ENCODE measurements at places on chromosomes 6 and 20.

DNA sequence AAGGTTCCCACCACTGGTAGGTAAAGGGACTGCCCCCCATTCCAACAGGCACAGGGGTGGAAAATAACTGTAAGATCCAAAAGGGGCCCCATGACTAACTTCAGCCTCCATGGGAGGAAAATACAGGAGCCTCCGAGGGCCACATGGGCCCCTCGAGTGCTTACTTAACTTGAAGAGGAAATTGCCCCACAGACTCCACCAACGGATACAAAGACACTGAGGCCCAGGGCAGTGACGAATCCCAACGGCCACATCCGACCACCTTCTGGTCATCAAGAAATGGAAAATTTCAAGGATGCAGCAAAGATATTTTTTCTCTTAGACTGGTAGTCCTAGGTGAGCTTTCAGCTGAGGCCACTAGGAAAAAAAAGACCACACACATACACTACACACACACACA lies 116.0 kb upstream of the MRPS10 start:
- DNase-seq = no peak

- DNase-seq = no peak
Observed at GRCh38 chr6:40164345-40164755, 230.1 kb upstream of the MOCS1 start.

- DNase-seq = no peak
Observed at GRCh38 chr20:19784511-19785172, 26.6 kb downstream of the RIN2 start.

DNA sequence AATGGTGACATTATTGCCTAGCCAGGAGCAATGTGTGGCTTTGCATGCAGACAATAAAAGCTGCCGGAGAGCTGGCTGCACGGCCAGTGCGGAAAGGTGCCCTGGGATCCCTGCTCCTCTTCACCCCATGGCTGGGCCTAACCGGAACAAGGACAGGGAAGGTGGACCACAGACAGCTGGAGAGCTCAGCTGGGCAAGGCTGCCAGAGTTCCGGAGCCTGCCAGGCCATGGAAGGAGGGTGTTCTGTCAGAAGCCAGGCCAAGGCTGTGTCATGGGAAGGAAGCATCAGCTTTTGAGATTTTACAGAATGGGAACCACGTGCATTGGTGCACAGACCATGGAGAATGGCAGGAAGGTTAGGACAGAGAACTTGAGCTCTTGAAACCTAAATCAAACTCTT lies 25.0 kb downstream of the MAP1LC3A start:
- DNase-seq = no peak
